Stimulated activated CD4-positive, alpha-beta T cell treated with anti-CD3 and anti-CD28 coated beads, Interleukin-4, amount 100 ng/mL, for 48 hours (primary cell): ENCODE measurements at places on chromosomes 13 and 19.

DNA sequence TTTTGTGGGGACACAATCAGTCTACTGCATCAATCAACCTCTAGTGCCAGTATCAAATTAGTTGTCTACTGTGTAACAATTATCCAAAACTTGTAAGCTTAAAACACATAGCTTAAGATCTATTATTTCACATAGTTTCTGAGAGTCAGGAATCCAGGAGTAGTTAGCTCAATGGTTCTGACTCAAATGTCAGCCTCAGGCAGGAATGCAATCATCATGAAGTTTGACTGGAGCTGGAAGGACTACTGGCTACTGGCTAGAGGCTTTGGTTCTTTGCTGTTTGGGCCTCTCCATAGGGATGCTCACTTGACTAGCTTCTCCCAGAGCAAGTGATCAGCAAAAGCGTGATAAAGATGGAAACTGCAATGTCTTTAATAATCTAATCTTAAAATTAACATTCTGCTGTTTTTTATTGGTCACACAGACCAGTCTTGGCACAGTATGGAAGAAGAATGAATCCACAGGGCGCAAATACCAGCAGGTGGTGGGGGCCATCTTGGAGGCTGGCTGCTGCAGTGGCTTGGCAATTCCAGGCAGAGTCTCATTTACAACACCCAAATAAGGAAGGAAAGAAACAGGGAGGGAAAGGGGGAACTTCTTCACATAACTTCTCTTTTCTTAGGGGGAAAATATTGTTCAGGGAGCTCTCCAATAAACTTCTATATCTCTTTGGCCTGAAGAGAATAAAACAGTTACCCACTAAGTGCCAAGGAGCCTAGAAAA is 15.7 kb downstream of the CAB39L start:
- DNase-seq, result no peak

GRCh38 chr13:45055198-45055901 is 65.0 kb upstream of the GTF2F2 start:
- peak; percentile 64 for DNase-seq

- no peak for DNase-seq
Observed at GRCh38 chr13:100460266-100460665, 128.3 kb downstream of the GGACT start.

DNA sequence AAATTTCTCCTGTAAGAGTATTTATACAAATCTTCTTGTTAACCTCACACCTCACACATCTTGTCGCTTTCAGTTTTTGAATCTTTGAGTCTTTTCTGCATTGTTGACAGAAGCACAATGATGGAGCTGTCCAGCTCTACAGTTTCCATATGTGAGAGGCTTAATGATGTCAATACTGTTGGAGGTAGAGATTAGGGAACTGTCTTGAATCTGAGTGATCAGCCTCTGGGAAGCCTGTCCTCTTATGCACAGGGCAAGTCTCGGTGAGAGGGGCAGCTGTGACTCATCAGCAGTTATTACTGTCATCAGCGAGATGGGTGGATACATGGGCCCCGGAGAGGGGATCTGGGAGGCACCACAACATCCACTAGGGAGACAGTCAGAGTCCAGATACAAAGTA is 4.6 kb upstream of the ITGBL1 start:
- DNase-seq, result no peak

GRCh38 chr13:101289764-101290163 is 126.5 kb downstream of the NALCN start:
- DNase-seq, result no peak

DNA sequence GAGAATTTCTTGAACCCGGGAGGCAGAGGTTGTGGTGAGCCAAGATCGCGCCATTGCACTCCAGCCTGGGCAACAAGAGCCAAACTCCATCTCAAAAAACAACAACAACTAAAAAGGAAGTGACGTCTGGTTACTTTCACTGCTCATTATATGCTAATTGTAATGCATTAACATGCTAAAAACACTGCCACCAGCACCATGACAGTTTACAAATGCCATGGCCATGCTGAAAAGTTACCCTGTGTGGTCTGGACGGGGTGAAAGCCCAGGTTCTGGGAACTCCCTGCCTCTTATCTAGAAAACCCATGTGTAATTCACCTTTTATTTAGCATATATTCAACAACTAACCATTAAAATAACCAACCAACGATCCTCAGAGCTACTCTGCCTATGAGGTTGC is 28.1 kb downstream of the CPT1C start:
- DNase-seq, result no peak

DNA sequence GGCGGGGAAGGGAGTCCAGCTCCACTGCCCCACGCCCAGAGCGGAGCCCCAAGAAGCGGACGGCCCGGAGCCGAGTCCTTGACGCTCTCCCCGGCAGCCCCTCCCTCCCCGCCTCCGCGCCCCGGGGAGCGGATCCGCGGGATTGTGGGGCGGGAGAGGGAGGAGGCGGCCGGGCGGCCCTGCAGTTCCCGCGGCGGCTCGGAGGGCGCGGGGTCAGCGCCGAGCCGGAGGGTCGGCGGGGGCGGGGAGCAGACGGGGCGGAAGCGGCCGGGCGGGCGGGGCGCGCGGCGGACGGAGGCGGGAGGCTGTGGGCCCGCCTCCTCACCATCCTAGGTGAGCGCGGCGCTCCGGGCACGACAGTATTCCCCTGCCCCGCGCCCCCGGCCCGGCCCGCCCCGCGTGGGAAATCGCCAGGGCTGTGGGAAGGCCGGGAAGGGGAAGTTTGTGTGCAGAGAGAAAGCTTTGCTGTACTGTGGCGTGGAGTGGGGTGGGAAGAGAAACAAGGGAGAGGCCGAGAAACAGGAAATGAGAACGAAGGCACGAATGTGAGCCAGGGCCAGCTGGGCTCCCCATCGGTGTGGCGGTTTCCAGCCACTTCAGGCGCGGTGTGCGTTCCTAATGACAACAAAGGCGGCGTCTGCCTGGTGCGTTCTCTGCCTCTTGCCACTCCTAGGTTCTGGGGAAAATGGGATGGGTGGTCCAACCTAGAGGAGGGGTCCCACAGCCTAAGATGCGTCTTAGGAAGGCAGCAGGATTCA is 1.3 kb upstream of the KLF12 start:
- DNase-seq, result peak; percentile 57

- no peak for DNase-seq
Observed at GRCh38 chr19:36837176-36837905, 846 bp downstream of the ZNF790 start.

DNA sequence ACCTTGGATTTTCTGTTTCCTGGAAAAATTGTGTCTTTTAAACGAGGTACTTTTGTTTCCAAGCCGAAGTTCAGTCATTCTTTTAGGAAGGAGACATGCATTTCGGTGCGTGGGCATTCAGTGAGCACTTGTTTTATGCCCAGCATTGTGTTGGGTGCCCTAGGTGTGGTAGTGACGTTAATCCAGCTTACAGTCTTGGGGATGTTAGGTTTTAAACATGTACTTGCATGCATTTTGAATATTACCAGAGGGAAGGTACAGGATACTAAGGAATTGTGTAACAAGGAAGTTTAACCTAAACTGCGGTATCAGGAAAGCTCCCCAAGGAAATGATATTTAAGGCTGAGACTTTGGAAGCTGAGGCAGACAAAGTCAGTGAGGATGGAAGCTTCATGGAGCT is 66.3 kb downstream of the ARHGAP35 start:
- DNase-seq, result no peak

DNA sequence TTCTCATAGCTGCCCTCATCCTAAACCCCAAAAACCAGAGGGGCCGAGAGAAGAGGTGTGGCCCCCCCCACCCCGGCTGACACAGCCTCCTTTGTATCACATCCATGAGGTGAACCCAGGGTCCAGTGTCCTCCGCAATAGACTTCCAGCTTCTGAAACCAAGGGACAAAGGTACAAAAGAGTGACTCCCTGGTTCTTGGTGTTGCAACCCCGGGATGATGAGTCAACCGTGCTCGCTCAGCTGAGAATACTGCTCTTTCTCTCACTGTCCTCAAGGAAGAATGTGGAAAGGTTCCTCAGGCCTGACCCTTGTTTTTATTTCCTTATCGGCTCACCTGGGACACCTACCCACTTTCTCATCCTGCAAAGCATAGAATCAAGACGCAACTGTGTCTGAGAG is 5.5 kb downstream of the SLC15A1 start:
- no peak for DNase-seq

DNA sequence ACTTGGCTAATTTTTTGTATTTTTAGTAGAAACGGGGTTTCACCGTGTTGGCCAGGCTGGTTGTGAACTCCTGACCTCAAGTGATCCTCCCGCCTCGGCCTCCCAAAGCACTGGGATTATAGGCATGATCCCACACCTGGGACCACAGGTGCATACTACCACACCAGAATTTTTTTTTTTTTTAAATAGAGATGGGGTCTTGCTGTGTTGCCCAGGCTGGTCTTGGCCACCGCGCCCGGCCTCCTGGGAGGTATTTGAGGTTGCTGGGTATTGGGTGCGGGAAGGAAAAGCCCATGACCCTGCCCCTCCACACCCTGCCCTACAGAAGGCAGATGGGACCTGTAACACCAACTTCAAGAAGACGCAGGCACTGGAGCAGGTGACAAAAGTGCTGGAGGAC is 13.6 kb downstream of the ACTMAP start:
- no peak for DNase-seq

GRCh38 chr19:11181488-11181887 is 15.9 kb downstream of the KANK2 start:
- no peak for DNase-seq

GRCh38 chr13:100836711-100837110 is 162.1 kb upstream of the TMTC4 start:
- no peak for DNase-seq

- no peak for DNase-seq
Observed at GRCh38 chr13:51714663-51715168, 89.2 kb downstream of the DHRS12 start.

GRCh38 chr19:44661205-44661604 is 10.1 kb upstream of the CEACAM19 start:
- no peak for DNase-seq

GRCh38 chr13:44307255-44307654 is 66.4 kb upstream of the SERP2 start:
- DNase-seq, result no peak

DNA sequence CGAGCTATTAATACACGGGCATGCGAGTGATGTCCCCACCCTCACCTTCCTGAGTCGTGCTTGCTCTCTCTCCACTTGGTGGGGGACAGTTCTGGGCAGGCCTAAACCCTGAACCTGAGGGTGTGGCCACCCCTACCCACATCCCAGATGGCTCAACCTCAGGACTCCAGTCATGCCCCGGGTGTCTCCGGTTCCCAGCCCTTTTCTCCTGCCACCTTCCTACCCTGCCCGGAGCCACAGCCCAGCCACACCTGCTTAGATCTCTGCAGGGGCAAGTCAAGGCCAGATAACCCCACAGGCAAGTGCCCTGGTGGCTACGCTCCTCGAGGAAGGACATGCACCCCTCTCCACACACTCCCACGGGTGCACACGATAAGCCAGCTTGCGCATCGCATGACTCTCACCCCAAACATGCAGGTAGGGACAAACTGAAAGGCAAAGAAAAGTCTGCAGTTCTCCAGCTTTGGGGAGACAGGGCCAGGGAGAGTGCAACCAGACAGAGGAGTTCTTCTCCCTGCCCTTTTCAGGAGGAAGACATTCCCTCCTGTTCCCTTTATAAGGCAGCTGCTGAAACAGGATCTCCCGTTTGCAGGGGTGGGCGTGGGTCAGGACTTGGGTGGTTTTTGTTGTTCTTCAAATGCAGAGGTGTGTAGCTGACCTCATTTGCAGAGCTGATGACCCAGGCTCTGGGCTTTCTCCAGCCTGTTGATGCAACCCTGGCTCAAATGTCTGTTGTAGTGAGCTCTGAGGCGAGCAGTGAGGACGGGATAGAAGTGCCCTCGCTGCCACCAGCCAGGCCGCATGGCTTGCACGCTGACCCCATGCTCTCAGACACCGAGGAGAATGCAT is 88.6 kb downstream of the DPF1 start:
- DNase-seq, result no peak

- no peak for DNase-seq
Observed at GRCh38 chr13:96851856-96852445, 142.3 kb downstream of the OXGR1 start.

GRCh38 chr13:107450931-107451330 is 764.4 kb downstream of the LIG4 start:
- no peak for DNase-seq

DNA sequence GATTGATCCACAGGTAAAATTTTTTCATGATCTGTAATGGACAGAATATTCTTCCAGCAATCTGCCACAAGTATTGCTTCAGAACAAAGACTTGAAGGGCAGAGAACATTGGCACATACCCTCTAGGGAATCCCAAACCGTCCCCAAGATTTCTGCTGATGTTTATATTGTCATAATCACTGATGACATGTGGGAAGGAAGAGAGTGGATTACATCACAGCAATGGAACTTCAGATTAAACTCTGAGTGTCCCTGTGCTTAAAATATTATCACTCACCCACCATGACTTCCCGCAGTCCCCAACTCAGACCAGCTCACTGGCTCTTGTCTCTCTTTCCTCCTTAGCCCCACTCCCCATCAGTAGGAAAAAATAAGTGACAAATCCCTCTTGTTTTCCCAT is 8.5 kb upstream of the TPT1 start:
- no peak for DNase-seq

- no peak for DNase-seq
Observed at GRCh38 chr13:55727683-55728082, 1413.0 kb upstream of the PRR20A start.

DNA sequence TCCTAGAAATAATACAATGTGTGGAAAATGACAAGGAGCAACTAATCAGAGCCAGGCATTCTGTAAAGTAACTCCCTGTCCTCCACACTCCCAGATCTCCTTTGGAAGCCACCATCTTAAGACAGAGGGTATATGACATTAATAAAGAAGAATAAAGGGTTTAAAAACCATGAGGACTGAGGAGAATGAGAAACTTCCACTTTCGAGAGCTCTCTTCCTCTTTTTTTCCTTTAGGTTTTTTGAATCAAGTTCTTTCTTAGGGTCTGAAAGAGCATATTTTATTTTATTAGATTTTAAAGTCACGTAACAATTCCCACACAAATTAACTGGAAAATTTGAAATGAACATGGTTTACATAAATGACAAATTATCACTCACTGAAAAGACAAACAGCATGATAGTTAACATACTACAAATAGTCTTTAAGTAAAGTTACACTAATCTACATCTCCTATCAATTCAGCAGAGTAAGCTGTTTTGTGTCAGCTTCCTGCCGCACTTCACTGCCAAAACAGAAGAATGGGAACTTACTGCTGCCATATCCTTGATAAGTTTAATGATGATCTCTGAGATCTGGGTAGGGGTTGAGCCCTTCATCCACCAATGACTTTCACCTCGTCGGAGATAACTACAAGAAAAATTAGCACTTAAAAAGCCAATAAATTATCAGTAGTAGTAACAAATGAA is 38.6 kb upstream of the FBXL3 start:
- DNase-seq, result no peak

DNA sequence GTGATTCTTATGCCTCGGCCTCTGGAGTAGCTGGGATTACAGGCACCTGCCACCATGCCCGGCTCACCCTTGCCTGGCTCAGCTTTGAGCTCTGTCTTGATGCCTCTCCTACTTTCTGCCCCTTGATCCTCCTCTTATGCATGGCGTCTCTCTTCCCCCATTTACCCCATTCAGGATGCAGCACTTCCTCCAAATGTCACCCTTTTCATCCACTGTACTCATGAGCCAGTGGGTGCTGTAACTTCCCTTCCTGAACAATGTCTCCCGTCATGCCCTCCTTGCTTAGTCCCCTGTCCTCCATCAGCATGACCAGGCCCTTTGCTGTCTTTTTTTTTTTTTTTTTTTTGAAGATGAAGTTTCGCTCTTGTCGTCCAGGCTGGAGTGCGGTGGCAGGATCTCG is 3.4 kb upstream of the SIGLEC9 start:
- DNase-seq, result no peak

- DNase-seq, result no peak
Observed at GRCh38 chr13:67308004-67308772, 78.1 kb upstream of the PCDH9 start.

- DNase-seq, result no peak
Observed at GRCh38 chr13:40191186-40191980, 475.1 kb downstream of the FOXO1 start.
